Stimulated activated CD4-positive, alpha-beta T cell treated with anti-CD3 and anti-CD28 coated beads, Interleukin-15, amount 100 ng/mL, for 1 hour (primary cell): ENCODE measurements at places on chromosomes 7 and 10.

DNA sequence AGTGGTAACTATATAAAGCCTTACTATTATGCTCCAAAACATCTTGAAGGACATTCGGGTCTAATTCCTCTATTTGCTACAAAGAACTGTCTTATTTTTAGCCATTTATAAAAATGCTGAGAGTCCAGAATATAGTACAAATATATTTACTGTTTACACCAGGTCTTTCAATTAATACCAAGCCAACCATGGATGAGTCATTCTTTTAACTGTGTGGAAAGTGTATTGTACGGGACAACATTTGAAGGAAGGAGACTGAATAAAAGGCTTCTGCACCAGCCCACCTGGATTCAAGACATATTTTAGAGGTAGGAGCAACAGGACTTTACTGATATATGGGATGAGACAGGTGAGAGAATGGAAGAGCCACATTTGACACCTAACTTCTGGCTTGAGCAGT lies 35.4 kb downstream of the MASTL start:
- no peak for DNase-seq

GRCh38 chr10:49282306-49282705 lies 16.7 kb upstream of the C10orf71 start:
- no peak for DNase-seq

DNA sequence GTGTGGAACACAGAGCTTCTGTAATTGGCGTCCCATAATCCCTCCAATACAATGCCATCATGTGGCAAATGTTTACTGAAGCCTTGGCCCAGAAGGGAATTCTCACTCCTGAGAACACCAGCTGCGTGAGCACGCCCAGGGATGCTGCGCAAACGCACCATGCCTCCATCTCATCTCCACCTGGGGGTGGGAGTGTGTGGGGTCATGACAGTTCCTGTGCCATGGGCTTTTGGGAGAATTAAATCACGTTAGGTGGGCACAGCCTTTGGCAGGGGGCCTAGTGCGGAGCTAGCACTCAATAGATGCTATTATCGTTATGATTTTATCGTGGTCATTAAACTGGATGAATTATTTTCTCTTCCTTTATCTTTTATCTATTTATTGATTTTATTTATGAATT lies 15.8 kb downstream of the WDFY4 start:
- no peak for DNase-seq

DNA sequence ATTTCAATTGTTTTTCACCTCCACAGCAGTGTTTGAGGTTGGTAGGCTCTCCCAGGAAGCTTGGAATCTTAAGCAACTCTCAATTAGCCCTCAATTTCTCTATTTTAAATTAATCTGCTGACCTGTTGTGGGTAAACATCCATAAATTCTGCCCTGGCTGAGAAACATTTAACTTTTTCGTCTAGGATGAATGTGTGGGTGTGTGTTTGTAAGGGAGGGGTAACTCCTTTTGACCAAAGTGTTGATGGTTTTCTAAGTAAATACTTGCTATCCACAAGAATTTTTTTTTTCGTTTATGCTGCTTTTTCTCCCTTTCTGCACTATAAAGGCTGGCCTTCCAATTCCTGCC lies 973 bp downstream of the PPP3CB start:
- DNase-seq = no peak

- DNase-seq = no peak
Observed at GRCh38 chr7:80661729-80662128, 23.3 kb downstream of the CD36 start.

GRCh38 chr7:17774716-17775288 lies 165.5 kb downstream of the SNX13 start:
- no peak for DNase-seq

- no peak for DNase-seq
Observed at GRCh38 chr7:99146979-99147378, 3.1 kb upstream of the SMURF1 start.
